ENCODE measurements at places on chromosomes 2 and 18.

DNA sequence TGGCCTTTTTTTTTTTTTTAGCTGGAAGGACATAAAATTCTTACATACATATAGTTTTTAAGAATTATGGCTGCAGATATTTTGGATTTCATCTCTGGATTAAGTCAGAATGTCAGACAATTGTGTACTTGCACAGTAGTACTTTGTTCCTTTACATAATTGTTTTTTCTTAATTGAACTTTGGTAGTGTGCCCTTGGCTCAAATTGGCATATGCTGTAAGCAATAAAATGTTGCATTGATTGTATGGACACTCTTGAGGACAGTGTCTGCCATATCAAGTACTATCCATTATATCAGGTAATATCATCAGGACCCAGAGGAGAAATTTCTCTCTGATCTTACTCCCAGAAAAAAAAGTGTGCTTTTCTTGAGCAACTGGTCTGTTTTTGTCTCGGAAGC, 15.3 kb downstream of the ZC3H6 start:
- no peak for DNase-seq

- DNase-seq, result no peak
These were observed 22.3 kb downstream of the DCDC2C start for GRCh38 chr2:3725458-3726250.

DNA sequence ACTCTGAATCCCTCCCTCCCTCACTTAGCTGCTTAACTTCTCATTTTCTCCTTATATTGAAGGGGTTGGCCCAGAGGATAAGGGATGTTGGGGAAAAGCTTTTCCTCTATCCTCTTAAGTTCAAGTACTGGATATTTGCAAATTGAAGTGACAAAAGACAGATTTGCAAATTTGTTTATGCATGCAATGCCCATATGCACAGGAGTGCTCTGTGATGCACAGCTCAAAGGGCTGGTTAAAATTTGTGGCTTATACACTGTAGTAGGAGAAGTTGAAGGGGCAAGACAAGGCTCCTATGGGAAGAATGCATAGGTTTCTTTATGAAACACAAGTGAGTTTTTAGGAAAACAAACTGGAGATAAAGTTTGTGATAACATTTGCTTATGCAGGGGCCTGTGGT, 8.4 kb upstream of the MSH6 start:
- no peak for DNase-seq

DNA sequence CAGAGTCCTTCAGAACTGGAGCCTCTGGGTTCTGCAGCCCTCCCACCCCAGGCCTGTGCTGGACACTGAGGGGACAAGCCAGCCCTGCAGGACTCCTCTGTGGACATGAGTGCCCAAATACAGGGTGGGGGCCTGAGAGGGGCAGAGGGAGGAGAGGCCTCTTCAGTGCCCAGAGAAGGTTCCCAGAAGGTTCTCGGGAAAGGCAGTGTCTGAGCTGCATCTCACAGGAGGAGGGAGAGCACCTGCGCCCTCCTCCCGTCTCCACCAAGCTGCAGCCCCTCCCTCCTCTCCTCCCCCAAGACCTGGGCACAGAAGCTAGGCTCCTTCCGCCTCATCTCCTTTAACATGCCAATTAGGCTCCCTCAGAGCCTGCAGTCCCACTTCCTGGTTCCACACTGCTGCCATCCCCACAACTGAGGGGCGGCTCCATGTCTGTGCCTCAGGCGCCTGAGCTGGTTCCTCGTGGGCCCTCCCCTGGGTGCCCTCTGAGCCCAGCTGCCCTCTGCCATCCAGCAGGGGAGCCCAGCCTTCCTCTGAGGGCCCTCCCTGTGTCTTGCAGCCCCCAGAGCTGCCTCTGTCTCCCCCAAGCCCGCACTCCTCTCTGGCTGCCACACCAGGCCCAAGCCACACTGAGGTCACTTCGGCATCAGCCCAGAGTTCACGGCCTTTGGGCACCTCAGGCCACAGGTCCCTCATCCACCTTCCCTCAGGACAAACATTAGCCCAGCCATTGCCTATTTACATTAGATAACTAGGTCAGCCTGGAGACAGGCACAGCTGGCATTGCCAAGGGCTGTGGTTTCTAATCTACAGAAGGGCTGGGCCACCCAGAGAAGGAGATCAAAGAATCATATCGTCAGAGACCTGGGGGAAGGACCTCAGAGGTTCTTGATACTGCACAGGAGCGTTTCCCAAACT, 28.9 kb downstream of the KCNK3 start:
- DNase-seq, result no peak

DNA sequence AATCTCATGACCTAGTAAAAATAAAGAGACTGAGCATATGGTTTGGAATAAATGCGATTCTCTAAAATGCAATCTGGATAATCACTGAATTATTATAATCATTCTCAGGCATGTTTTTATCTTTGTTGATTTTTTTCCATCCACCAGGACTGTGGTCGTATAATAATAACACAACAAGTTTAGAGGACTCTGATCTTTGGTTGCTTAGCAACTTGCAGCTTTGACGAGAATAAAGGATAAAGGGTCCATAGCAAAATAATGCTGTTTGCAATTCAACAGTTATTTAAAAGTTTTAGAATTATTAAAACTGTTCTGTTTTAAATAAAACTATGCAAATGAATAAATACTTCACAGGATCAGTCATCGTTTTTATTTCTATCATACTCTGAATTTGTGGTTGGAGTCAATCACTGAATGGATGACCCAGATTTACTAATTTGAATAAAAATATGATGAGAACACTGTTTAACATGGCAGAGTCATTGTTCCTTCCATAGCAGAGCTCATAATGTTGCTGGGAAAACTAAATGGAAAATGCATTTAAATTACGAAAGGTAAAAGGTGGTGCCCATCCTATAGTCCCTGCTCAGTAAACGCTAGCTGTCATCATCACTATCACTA, 29.3 kb downstream of the DNER start:
- DNase-seq, result no peak

GRCh38 chr2:240820607-240821428, 799 bp upstream of the KIF1A start:
- DNase-seq, result no peak

GRCh38 chr2:195898505-195899191, 170.0 kb downstream of the DNAH7 start:
- peak; percentile 75 for DNase-seq

Data from DMS 273 treated with DMSO at 0.1 percent for 48 hours (cell line).